ENCODE measurements at places on chromosomes 4 and X. TPM values are rescaled to one million over a fixed set of nuclear protein-coding genes. Genes with fewer than 3 reads are reported as not detected.

The STBD1 gene
- total RNA-seq, result 16.5 TPM

The TMEM271 gene
- not detected for total RNA-seq

The XAGE1A gene
- not detected for total RNA-seq

The GAGE12E gene
- total RNA-seq, result not detected

The RASGEF1B gene
- 31.0 TPM for total RNA-seq

The USP51 gene
- total RNA-seq, result not detected

The RHOXF2B gene
- total RNA-seq, result not detected

The PRRG3 gene
- 0.68 TPM for total RNA-seq

The ERVMER34-1 gene
- total RNA-seq, result 0.20 TPM

The SSX4B gene
- not detected for total RNA-seq

The GYPE gene
- not detected for total RNA-seq

The MAGEB10 gene
- not detected for total RNA-seq

The CSN2 gene
- total RNA-seq, result not detected

The HSPA4L gene
- 1.5 TPM for total RNA-seq

The WAS gene
- 5.9 TPM for total RNA-seq

The ATP8A1 gene
- total RNA-seq, result 72.2 TPM

The UGT2A3 gene
- total RNA-seq, result 28.5 TPM

DNA sequence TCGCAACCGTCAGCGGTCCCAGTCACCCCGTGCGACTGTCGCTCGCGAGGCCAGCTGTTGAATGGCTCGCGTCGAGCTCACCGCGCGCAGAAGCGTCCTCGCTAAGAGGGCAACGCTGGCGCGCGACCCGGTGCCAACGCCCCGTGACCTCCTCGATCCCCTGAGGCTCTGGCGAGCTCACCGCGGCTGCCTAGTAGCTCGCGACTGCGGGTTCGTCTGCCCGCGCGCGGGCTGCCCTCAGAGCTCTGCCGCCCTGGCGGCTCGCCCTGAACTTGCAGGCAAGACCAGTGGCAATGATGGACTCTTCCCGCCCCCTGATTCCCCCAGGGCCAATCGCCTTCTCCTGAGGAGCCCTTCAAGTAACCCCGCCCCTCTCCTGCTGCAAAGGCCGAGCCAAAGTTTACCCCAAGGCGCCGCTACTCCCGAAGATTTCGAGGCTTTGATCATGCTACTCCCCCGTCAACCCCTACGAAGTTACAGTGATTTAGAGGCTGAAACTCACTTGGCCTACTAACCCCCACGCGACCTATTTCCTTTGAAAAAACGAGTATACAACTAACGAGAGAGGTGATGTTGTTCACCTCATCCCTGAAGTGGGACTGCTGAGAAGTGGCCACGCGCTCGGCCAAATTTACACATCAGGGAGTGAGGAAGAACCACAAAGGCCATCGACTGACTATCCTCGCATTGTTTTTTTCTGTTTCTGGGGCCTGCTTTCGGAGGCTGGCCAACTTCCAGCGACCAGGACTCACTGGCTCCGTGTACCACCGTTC is 37.5 kb downstream of the PGRMC1 start:
- peak; percentile 46 for DNase-seq

GRCh38 chr4:151015459-151016347 is 619 bp upstream of the LRBA start:
- peak; percentile 82 for DNase-seq

GRCh38 chr4:1872870-1873269 is 1.7 kb downstream of the NSD2 start:
- no peak for DNase-seq

DNA sequence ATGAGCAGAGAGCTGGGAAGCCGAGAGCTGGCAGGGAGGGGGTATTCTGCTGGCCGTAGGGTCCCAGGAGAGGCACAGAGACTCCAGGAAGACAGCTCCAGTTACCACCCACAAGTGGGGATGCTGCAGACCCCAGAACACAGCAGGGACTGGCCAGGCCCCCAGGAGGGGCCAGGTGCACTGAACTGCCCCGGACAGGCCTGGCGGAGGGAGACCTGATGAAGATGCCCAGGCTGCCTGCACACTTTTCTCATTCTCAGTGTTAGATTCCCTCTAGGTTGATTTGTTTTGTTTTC is 110.8 kb downstream of the CPZ start:
- no peak for DNase-seq

GRCh38 chr4:8262637-8263322 is 6.8 kb upstream of the HTRA3 start:
- DNase-seq, result no peak

- DNase-seq, result peak; percentile 13
Observed at GRCh38 chr4:112704991-112705845, 68.3 kb downstream of the LARP7 start.

- no peak for DNase-seq
Observed at GRCh38 chr4:109251396-109251795, 51.1 kb downstream of the COL25A1 start.

DNA sequence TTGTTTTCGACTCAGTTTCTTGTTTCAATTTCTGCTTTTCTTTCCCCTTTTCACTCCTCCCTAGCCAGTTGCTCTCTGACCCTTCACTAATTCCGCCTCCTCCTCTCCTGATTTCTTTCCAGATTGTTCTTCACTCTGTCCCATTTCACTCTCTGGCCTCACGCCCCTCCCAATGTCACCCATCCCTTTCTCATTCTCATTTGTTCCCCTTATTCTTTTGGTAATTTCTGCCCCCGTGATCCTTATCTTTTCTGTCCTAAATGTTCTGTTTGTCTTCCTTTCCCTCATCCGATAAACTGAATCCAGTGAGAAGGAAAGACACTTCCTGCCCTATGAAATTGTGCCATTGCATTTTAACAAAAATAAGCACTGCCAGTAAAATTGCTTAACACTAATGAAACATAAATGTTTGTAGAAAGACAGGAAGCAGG is 94.5 kb upstream of the RASGEF1B start:
- no peak for DNase-seq

- no peak for DNase-seq
Observed at GRCh38 chr4:166839615-166840251, 394.6 kb downstream of the SPOCK3 start.

DNA sequence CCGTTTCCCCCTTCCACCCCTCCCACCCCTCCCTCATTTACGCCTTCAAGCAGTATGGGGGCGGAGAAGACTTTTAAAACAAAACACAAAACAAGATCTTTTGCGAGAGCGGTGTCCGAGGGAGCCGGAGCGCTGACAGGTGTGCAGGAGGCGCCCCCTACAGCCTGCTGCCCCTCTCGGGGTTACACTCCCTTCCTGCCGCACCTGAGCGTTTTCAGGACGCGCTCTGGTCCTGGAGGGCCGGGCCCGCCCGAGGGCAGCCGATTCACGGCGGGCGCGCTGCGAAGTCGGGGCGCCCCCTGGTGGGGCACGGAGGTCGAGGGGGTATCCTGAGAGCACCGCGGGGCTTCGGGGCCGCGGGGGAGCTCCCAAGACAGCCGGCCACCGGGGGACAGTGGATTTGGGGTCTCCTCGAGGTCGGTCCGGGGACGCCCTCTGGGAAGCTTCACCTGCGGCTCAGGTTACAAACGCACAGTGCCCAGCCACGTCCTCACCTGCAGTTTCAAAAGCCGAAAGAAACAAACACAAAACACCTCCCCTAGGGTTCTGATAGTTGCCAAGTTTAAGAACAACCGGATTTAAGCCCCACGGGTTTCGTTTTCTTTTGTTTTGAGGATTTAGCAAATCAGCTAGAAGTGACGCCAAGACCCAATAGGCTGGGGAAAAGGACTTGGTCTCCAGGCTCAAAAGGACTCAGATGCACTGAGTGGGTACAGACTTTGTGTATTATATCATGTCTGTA is 8.0 kb upstream of the NEUROG2 start:
- DNase-seq, result peak; percentile 76

DNA sequence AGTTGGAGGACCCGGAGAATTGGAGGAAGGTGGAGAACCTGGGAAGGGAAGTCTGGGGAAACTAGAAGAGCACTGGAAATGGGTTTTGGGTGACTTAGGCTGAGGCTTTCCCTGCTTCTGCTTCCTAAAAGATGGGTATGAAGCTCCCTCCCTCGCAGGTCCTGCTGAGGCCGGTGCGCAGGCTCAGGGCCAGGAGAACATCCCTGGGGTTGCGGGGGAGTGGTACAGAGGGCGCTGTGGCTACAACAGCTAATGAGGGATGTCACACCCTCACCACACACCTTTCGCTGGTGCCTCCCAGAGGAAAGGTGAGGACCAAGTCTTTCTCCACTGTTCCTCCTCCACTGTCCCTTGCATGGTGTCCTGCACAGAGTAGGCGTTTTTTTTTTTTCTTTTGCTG is 15.8 kb downstream of the APLN start:
- no peak for DNase-seq

DNA sequence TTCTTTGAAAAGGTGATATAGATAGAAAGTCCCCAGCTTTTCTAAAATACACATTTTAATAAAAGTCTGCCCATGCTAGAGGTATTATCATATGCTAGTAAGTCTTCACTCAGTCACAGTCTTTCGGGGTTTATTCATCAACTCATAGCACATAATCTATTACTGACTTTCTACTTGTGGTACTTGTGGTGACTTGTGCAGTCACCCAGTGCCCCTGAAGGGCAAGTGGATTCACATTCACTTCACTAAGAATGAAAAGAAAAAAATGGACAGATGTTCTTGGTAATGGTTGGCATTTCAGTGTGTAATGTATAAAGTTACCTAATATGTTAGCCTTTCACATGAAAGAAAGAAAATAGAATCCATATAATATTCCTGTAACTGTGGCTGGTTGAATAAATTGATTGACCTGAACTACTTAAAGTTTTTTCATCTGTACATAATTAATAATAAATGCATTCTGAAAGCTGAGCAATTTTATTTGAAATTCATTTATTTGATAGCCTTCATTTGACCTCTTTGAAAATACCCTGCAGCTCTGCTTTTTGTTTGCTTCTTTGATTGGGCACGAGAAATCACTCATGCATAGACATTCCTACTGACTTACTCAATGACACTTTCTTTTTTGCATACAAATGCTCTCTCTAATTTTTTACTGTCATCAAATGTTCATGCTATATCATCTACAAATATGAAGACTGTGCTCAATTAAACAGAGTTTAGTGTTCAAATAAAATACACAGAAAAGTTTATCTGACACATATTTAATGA is 39.5 kb upstream of the ZNF330 start:
- DNase-seq, result no peak

- no peak for DNase-seq
Observed at GRCh38 chr4:98662626-98663225, 4.3 kb upstream of the TSPAN5 start.

DNA sequence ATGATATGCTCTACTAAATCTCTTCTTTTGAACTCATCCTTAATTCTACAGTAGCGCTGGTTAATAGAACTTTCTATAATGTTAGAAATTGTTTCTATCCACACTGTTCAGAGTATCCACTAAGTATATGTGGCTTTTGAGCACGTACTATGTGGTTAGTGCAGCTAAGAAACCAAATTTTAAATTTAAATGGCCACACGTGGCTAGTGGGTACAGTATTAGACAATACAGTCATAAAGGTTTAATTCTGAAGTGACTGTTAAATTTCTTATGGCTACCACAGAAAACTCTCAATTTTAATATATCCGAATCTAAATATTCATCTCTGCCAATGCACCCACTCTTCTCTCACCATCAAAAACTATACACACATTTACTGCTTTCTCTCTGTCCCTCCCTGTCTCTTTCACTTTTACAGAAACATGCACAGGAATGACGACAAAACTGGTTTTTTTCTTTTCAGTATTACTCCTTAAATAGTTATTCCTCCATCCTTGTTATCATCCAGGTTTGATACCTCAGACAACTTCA is 583.9 kb downstream of the KCTD8 start:
- DNase-seq, result no peak

GRCh38 chr4:164109503-164109902 is 615.0 kb downstream of the TMA16 start:
- DNase-seq, result no peak

GRCh38 chrX:101619364-101619763 is 1.6 kb upstream of the ARMCX6 start:
- no peak for DNase-seq

GRCh38 chr4:134201216-134202161 is at the start of gene PABPC4L:
TSS of gene PABPC4L (minus strand) at chr4:134201789. CDS start at chr4:134201019, 770 bp downstream.
- no peak for DNase-seq

DNA sequence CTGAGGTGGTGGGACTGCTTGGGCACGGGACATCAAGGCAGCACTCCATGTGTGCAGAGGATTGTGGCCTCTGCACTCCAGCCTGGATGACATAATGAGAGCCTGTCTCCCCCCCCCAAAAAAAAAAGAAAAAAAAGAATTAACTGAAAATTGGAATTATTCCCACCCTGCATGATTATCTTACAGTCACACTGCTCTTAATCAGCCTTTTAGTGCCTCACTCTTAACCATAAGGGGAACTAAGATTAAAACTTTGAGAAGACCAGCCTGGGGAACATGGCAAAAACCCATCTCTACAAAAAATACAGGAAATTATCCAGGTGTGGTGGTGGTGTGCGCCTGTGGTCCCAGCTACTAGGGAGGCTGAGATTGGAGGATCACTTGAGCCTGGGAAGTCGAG is 94.6 kb downstream of the UBE2K start:
- no peak for DNase-seq

GRCh38 chrX:16516232-16516876 is 133.6 kb upstream of the S100G start:
- no peak for DNase-seq

GRCh38 chr4:112374850-112375249 is 77.7 kb downstream of the ALPK1 start:
- no peak for DNase-seq

GRCh38 chr4:5330339-5330989 is 279.2 kb downstream of the STK32B start:
- DNase-seq, result no peak

DNA sequence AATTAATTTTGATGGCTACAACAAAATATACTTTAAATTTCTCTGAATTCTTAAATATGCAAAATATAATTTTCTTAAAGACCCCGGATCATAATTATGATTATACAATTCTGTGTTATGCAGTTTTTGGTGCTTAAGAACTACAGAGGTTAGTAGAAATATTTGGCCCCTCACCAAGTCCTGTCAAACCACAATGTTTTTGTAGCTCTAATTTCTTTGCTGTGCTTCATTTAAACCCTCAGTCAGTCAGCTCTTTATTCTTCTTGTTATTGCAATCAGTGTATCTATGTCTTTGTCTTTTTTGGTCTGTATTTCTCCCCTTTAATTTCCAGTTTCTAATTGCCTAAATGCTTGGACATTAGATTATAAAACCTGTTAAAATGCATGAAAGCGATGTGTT is 186.1 kb downstream of the CAMK2D start:
- no peak for DNase-seq

- no peak for DNase-seq
Observed at GRCh38 chr4:142532054-142532453, 314.0 kb downstream of the INPP4B start.

DNA sequence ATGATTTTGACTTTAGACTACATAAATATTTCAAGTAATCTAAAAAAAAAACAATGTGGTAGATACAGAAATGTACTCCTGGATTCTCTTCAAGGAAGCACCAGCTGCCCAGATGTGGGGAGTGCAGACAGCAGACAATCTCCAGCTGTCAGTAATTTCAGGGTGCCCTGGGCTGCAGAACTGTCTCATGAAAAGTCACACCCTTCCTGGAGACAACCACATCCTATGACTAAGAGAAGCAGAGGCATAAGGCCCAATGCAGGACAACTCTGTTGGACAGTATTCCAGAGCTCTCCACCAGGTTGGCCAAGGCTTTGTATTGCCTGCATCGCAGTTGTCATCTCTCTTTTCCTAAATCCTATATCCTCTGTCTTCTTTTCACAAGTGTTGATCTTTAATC is 34.4 kb upstream of the BLTP1 start:
- no peak for DNase-seq
